ENCODE measurements at places on chromosomes 11 and 22. TPM values are rescaled to one million over a fixed set of nuclear protein-coding genes. Genes with fewer than 3 reads are reported as not detected.

The MUC6 gene
- not detected for total RNA-seq

The ARHGAP20 gene
- total RNA-seq: 1.5 TPM

The PLAAT5 gene
- total RNA-seq: 0.16 TPM

The DNAJB7 gene
- not detected for total RNA-seq

The NECTIN1 gene
- 14.3 TPM for total RNA-seq

The KREMEN1 gene
- 8.1 TPM for total RNA-seq

Data from mesangial cell (primary cell).